ENCODE measurements at places on chromosomes 3 and 15.

DNA sequence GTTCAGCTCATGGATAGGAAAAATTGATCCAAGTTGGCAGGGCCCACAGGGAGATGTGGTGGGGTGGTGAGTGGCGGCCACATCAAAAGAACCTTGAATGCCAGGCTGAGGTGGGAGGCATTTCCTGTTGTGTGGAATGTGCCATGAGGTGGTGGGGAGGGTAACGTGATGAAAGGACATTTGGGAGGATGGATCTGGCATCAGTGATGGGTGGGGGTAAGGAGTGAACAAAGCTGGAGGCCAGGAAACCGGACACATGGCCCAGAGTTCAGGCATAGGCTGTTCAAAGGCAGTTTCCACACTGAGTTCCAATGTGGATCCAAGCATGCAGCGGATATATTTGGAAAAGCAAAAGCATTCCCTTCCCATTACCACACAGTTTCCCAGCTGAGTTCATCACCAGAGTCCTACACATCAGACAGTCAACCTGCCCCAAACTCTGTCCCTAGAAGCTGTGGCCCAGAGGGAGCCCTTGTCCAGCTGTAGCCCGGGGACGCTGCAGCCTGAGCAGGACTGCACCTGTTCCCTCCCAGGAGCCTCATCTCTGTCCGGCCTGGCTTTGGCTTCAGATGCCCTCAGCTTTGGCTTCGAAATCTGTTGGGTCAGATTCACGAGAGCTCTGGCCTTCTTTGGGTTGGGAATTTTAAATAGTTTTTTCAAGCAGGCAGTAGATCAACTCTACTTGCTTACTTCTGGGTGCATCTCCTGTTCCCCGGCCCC, 37.8 kb upstream of the GOLGA6B start:
- DNase-seq = no peak

- DNase-seq = no peak
Observed at GRCh38 chr15:90306560-90306959, 41.1 kb downstream of the NGRN start.

DNA sequence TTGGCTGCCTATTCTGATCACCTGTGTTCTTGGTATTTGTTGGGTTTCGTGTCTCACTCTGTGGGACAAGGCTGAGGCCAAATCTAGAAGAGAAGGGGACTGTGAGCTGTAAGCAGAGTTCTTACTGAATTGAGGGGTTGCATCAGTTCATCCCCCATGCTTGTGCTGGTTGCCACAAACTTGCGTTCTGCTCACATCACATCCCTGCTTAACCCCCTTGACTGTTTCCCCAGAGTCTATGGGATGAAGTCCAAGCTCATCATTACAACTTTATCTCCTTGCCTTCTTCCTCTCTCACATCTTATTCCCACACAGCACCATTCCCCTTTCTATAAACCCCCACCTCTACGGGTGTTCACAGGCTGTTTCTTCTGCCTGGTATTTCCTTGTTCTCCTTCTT, 143.8 kb upstream of the ABHD17C start:
- no peak for DNase-seq

GRCh38 chr3:64903006-64903405, 215.2 kb upstream of the ADAMTS9 start:
- peak; percentile 77 for DNase-seq

DNA sequence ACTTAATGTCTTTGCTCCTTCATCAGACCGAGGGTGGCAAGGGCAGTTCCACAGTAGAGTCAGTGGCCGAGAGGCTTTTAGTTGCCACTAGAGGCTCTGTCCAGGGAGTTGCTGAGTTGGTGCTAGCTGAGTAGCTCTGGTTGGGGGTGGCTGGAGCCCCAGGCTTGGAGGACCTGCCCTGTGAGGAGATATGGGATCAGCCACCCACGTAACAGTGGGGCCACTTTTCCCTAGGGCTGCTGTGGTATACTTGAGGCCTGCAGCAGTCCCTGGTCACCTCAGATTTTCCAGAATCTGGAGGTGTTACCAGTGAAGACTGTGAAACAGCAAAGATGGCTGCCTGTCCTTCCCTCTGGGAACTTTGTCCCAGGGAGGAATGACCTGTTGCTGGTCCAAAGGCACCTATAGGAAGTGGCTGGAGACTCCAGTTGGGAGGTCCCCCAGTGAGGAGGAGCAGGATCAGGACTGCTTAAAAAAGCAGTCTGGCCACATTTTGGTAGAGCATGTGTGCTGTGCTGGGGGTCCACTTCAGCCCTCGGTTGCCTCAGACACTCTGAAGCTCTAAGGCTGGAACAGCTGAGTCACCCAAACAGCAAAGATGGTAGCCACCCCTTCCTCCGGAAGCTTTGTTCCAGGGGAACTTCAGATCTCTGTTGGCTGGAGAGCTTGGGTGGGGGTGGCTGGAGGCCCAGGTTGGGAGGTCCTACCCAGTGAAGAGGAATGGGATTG, 72.9 kb downstream of the AKAP13 start:
- no peak for DNase-seq

- no peak for DNase-seq
Observed at GRCh38 chr3:194134231-194134756, 1.7 kb upstream of the HES1 start.

DNA sequence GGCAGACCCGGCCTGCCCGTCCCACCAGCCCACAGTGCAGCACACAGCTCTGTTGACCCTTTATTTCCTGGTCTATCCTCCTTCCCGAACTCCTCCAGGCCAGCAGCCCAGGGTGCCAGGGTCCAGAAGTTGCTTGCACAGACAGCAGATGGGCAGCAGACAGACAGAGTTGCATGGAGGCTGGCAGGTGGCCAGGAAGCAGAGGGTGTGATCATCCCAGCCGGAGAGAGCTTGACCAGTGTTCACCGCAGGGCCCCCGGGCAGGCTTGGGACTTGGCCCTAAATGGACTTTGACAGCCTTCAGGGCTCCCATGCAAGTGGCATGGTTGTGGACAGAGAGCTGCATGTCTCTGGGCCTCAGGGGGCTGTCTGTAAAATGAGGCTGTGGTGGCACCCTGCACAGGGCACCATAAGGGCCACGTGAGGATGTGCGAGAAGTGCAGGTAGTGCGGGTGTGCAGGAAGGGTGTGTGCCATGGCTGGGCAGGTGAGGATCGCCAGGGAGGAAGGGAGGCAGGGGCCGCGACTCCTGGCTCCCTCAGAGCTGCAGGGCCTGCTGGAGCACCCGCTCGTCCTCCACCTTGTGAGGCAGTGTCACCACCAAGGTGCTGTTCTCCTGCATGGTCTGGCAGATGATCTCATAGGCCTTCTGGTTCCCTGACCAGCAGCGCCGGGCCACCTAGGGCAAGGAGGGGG, 6.3 kb upstream of the ZXDC start:
- no peak for DNase-seq

DNA sequence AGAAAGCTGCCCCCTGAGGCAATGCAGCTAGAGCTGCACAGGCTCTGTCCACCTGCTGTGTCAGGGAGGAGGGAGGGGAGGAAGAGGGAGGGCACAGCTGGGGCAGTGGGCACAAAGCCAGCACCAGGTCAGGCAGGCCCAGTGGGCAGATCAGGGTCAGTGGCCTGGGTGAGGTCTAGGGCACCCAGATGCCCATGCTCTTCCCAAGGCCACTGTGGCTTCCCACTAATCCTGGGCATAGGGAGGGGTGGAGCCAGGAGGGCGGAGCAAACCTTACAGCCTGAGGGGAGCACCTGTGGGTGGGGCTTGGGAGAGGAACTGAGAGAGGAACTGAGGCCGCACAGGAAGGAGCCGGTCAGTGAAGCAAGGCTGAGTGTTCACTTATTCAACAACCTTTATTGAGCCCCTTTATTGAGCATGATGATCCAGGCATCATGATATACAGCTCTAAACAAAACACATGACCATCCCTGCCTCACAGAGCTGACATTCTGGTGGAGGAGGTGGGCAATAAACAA, 55.0 kb downstream of the RHCG start:
- DNase-seq = no peak

GRCh38 chr3:78728406-78729145, 1039.2 kb downstream of the ROBO1 start:
- DNase-seq = peak; percentile 75

- DNase-seq = no peak
Observed at GRCh38 chr15:67030036-67030762, 35.2 kb upstream of the SMAD3 start.

GRCh38 chr3:30804984-30805383, 89.5 kb downstream of the GADL1 start:
- no peak for DNase-seq

GRCh38 chr15:61118885-61119284, 110.2 kb downstream of the RORA start:
- no peak for DNase-seq

DNA sequence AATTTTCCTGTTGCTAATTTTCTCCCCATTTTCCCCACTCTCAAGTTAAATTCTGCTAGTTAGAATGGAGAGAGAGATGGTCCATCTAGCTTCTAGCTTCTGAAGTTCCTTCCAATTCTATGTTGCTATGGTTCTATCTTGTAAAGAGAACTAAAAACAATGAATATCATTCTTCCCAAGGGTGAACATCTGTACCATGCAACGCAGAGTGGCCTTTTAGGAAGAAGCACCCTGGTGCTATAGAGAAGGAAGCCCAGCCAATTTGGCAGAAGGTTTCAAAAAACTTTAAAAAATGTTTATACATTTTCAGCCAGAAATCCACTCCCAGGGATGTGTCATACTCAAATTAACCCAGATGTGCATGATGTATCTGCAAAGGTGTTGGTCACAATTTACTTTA, 149.1 kb downstream of the SEMA6D start:
- peak; percentile 33 for DNase-seq

GRCh38 chr15:62449638-62450037, 284.6 kb upstream of the C2CD4B start:
- no peak for DNase-seq

- no peak for DNase-seq
Observed at GRCh38 chr3:46947981-46948791, 28.4 kb downstream of the CCDC12 start.

DNA sequence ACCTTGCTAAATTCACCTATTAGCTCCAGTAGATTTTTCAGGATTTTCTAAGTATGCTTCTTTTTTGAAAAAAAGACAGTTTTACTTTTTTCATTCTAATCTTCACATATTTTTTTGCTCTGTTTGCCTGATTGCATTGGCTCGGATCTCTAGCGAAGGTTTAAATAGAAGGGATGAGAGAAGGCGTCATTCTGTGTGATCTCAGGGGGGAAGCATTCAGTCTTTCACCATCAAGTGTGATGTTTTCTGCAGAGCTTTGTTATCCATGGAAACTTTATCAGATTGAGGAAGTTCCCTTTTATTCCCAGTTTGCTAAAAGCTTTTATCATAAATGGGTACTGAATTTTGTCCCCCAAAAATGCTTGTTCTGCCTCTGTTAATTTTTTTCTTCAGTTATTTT, 120.3 kb downstream of the LRRK1 start:
- DNase-seq = no peak

- DNase-seq = no peak
Observed at GRCh38 chr3:194658477-194659242, 13.3 kb downstream of the LSG1 start.

- no peak for DNase-seq
Observed at GRCh38 chr15:41966414-41966812, 5.9 kb downstream of the EHD4 start.

GRCh38 chr15:22974745-22975144, 5.4 kb downstream of the CYFIP1 start:
- DNase-seq = no peak

DNA sequence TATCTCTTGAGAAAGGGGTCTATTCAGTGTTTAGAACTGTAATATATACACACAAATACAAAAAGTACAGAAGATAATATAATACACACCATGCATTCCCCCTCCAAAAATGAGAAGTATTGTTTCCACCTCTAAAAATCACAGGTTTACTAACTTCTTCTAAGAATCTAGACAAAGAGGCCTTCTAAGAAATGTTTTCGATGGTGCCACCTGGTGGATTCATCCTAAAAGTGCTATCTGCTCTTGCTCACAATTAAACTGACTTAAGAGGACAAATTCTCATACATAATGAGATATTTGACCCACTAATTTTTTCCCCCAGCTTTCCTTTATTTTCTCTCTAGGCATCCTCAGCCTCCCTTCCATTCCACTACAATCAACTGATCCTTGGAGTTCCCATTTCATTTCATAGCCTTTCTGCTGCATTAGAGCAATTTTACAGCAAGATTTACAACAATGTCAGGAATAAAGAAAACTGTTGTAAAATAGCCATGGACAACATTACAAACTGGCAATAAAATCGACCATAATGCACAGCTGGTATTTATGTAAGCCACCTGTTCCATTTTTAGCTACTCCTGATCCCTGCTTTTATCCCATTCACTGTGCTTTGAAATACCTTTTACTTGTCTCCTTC, 124.6 kb downstream of the ARRDC4 start:
- DNase-seq = peak; percentile 58

DNA sequence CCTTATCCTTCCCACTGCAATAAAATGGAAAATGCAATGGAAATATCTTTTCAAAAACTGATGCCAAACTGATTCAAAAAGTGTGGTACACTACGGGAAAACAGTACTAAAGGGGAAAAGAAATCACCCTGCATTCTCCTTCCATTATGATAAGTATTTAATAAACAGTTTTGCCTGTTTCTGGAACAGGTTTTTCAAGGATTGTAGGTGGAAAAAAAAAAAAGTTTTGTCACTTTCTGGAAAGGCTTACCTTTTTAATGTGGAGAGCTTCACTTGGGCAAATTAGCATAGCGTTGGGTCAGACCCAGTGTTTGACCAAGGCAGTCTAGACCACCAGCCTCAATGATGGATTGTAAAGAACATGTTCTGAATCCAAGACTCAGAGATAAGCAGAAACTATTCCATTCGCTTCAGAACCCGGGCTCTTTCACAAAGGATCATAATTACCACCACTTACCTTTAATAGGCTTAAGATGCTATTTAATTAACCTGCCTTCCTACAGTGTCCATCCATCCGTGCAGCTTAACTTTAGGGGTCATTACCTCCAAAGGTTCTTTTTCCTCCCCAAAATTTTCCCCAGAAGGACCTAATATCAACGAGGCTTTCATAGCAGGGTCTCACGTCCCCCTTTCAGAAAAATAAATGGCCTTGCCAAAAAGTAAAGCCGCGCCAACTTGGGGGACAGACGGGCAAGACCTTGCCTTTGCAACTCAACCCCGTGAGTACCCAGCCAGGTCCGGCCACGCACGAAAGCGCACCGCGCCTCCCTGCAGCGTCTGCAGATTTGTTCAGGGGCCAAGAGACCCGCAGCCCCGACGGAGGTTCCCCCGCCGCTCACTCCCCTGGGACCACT, 1.0 kb downstream of the DCBLD2 start:
- no peak for DNase-seq

DNA sequence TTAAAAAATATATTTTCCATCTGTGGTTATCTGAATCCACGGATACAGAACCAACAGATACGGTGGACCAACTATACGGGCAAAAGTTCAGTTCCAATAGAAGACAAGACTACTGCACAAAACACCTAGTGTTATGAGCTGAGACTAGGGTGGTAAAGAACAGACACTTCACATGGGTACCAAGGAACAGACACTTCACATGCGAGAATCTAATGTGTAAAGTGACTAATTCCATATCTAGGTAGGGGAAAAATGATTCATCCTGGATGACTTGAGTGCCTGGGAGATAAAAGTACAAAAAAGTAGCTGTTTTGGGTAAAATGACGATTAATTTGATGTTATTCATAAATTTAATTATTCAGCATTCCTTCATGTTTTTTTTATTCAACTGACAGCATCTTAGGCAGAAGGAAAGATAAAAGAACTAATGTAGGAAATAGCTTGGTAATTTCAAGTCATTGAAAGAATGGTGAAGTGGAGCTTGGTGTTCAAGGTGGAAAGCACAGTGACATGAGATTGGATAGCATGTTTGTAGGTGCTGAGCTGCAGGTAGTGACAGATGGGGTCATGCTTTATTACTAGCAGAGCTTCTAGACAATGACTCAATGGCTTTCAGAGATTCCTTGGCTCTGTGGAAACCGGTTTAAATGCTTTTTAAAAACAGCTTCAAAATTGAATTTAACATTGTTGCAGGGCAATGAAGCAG, 5.2 kb downstream of the CD200 start:
- DNase-seq = no peak

- peak; percentile 8 for DNase-seq
Observed at GRCh38 chr3:105905328-105905727, 36.5 kb upstream of the CBLB start.
